ENCODE measurements at places on chromosomes 2 and 18.

GRCh38 chr18:8785855-8786482 is 80.6 kb downstream of the MTCL1 start:
- DNase-seq: no peak

DNA sequence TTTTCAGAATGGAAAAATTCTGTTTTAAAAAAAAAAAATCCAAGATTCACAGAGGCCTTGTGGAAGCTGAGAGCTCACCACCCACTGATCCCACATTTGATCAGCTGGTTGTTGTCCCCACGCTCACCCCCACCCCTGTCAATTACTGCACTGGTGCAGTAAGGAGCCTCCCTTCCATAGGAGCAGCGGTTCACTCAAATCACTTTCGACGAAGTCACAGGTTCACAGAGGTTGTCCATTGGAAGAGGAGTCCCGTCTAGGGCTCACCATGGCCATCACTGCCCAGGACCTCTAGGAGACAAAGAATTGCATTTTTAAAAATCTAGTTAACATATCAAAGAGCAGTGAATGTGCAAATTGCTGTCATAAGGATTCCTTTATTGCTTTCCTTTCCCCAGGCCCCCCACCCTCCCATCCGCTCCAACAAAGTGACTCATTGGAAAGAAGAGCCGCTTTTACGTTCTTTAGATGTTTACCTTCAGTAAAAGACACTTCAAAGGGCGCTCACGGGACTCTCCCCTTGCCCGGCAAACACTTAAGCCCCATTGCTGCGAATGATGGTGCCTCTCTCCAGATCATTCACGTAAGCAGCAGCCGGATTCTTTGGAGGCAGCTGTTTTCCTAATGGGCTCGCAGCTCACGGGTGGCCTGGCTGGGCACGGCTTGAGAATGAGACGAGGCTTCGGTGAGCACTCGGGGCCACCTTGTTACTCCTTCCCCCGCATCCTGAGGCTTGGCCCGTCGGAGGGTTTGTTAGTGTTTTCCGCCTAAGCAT is 165.5 kb upstream of the SALL3 start:
- DNase-seq: no peak

- peak; percentile 56 for DNase-seq
These were observed 13.3 kb downstream of the MRPL44 start for GRCh38 chr2:223970343-223971128.

GRCh38 chr2:172843266-172843582 is 107.6 kb downstream of the RAPGEF4 start:
- DNase-seq: no peak

DNA sequence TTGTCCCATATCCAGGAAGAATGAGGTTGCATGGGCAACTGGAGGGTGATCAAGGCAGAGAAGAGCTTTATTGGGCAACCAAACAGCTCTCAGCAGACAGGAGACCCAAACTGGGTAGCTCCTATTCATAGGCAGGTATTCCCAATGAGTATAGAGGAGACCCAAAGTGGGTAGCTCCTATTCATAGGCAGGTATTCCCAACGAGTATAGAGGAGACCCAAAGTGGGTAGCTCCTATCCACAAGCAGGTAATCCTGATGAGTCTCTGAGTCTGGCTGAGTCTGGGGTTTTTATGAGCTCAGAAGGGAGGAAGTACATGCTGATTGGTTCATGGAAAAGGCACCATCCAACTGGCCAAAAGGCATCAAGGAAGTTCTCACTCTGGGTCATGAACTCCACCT is 5.3 kb upstream of the GORASP2 start:
- DNase-seq: no peak

DNA sequence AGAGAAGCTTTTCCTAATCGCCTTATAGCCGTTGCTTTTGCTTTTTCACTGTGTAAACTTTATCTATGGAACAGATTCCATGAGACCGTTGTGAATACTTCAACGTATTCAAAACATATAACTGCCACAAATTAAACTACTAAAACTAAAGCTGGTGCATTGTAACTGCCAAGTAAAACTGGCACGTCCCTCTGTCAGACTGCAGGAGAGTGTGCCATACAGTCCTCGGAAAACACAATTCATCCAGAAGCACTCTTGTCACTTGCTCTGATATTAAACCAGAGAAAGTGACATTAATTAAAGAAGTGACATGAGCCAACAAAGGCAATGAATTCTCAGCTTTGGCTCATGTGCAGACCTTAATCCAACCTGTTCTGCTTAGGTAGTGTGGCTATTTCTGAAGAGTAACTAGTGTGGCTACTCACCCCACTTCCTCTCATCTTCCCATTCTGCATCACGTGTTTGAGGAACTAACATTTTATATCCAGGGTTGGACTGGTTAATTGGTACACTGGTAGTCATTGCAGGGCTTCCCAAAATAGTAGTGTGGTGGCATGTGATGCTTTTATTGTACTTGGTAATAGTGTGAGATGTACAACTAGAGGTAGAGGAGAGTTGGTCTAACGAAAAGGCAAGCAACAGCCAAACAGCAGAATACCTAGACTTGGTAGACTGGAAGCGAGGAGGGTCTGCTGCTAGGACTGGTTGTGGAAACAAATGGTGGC is 9.7 kb downstream of the VRK2 start:
- DNase-seq: no peak

DNA sequence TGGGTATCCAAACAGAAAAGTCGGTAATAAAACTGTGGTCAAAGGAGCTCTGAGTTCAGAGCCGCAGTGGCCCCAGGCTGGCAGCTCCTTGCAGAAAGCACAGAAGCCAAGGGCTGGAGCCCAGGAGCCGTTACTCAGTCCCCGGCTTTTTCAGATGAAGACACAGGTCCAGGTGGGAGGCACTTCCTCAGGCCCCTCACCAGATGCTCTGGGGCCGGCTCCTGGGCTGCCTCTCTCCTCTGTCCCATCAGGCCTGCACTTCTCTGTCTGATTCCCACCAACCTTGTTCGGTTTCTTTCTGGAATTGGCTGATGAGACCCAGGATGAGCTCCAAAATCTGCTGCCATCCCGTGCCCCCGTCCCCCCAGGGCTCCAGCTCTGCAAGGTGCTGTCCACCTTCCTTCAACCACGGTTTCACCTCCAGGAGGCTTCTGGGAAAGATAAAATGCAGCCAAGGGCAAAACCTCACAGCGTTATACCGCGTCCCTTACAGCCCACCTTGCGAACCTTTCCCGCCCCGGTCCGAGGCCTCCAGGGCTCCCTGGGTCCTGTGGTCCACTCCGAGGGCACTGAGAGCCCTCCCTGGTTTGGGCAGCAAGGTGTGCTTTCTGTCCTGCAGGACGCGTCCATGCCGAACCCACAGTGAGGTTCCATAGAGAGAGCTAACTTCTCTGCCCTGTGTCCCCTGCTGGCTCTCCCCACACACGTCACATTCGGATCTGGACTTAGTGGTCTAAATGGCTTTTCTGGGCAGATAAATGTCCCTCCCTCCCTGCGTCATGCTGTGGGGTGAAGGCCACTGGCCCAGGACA is 102.9 kb downstream of the TPO start:
- DNase-seq: no peak

DNA sequence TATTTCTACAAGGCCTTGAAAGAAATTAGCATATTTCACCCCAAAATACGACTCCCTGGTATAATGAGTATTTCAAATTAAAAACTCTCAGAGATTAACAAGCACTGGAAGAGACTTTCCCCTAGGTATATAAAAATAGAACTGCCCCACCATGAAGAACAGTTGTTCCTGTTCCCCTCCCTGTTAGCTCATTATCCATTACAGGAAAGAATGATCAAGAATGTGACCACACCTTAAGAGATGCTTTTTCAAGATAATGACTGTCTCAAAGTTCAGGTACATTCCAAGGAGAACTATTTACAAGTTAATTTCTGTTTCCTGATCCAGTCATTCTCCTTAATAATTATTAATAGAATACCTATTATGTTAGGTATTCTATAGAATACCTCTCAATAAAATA is 1220.6 kb upstream of the CDH2 start:
- DNase-seq: no peak

DNA sequence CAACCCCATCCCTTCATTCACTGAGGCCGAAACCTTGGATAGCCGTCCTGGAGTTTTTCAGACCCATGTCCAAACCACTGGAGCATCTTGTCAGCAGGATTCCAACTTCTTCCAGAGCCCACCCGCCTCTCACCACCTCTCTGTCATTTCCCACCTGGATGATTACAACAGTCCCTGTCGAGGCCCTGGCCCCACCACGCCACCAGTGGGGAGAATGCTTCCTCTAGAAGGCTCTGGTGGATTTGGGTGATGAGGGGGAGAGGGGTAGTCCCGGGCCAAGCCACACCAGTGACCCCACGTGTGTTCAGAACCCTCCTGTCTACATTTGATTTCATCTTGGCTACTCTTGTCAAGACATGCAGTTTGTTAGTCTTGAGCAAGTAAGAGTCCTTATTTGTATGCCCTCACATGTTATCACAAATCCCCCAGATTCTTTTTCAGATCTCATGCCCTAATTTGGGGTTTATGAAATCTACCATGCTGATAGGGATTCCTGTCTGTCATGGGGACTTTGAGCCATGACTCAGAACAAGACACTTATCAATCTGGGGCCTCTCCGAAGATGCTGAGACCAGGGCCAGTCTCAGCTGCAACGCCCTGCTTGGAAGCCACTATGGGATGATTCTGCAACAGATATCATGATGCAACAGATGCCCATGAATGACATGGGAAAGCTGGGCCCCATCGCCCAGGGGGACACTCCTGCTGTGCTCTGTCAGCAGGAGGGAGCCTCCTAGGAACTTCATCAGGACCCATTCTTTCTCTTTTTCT is 186.1 kb downstream of the ZFP36L2 start:
- DNase-seq: no peak

GRCh38 chr2:196123679-196124373 is 47.6 kb downstream of the STK17B start:
- DNase-seq: no peak

- DNase-seq: no peak
These were observed 202.7 kb downstream of the PDE11A start for GRCh38 chr2:177869912-177870311.

DNA sequence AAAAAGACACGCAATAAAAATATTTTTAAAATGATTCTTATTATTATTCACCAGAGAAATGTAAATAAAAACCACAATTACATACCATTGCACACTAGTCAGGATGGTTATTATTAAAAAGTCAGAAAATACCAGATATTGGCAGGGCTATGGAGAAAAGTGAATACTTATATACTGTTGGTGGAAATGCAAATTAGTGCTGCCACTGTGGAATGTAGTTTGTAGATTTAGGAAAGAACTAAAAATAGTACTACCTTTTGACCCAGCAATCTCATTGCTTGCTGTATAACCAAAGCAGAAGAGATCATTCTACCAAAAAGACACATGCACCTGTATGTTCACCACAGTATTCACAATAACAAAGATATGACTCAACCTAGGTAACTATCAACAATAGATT is 1237.3 kb upstream of the FAM98A start:
- DNase-seq: no peak

DNA sequence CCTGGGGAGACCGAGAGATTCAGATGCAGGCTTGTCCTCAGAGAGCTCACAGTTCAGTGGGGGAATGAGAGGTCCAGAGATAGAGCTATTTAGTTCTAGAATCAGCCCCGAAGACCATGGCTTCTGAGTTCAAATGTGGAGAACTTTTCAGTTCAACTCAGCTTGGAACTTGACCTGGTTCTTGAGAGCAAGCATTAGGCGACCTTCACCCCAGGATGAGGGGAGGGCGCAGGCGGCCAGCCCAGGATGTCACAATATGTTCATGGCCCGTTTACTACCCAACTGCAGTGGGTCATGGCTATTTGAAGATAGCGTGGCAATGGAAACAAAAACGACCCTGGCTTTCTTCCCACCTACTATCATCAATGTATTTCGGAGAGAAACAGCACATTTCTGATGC is 33.8 kb downstream of the DCDC2C start:
- DNase-seq: no peak

DNA sequence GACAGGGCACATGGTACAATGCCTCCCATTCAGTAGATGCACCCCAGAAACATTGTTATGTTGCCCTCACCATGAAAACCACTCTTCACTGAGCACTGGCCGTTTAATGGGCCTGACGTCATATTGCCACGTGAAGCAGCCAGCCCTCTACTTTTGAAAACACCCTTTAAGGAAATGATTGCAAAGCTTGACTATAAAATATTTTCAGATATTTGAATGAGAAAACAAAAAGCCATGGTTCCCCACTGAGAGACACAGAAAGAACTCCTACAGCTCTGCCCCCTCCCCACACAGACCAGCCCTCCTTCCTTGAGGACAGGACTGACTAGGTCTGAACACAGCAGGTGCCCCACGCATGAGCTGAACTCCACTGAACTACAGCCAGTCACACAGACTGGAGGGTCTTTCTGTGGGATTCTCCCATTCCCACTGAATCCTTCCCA is 349.1 kb downstream of the ANAPC1 start:
- DNase-seq: peak; percentile 19

GRCh38 chr2:206981739-206982340 is 42.5 kb downstream of the CPO start:
- peak; percentile 65 for DNase-seq

- DNase-seq: no peak
These were observed 7.9 kb downstream of the MFSD6 start for GRCh38 chr2:190415794-190416775.

- no peak for DNase-seq
These were observed 87.8 kb upstream of the RBMS1 start for GRCh38 chr2:160581448-160581847.

DNA sequence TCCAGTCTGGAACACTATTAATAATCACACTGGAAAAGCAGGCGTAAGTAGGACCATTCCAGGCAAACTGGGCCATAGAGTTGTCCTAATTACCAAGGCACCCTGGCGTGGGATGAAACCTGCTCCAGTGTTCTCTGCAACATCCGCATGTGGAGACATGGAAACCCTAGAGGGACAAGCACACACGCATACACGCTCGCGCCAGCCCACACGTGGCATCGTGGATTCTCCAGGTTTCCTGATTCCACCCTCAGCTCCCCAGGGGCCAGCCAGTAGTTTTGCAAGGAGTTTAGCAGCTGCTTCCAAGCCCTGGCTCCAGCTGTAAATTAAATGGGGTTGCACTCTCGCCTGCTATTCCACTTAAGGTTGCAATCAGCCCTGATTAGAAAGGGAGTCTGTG is 127.7 kb downstream of the DYSF start:
- DNase-seq: no peak

- DNase-seq: no peak
These were observed 96.5 kb upstream of the HS6ST1 start for GRCh38 chr2:128414946-128415778.

- DNase-seq: no peak
These were observed 286.8 kb upstream of the HS6ST1 start for GRCh38 chr2:128605421-128605820.

DNA sequence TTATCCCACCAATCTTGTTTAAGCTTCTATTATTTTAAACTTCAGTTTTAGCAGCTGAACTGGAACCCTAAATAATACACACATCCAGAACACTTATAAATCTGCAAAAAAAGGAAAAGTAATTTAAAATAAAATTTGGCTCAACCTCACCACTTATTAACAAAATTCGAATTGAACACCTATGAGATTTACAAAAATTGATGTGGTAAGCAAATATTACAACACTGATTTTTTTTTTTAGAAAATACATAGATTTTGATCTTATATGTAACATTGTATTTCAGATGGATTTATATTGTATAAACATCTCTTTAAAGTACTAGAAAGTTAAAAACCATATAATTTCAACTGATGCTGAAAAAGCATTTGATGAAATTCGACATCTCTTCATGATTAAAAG is 81.3 kb upstream of the DYNAP start:
- DNase-seq: no peak

Data from astrocyte of the cerebellum (primary cell).